ENCODE measurements at places on chromosomes 7 and 10.
A peak's percentile ranks its signal among the peaks of the same experiment; 100 is the strongest.

DNA sequence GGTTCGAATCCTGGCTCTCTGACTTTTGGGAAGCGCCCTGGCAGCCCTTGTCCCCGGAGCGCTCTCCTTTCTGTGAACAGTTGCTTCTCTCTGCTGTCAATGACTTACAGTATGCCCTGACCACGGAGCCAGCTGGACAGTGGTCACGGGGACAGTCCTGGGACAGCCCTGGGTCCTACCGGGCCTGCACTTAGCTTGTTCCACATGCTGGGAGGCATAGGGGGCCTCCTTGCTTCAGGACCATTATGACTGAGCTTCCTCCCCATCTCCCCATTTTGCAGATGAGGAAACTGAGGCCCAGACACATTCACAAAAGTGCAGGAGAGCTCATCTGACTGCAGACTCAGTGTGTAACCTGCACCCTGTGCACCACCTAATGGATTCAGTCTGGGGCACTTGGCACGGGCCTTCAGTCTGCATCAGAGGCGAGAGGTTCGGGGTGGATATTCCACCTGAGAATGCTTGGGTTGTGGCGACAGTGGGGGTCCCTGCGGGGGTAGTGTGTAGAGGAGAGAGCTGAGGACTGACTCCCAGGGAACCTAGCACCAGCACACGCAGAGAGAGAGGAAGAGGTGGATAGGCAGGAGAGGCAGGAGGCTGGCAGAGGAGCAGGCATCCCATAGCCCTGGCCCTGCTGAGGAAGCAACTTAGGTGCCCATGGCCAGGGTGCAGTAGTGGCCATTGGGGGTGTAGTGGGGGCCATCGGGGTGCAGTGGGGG, 1.6 kb downstream of the DOCK1 start:
- DNase-seq, result no peak

DNA sequence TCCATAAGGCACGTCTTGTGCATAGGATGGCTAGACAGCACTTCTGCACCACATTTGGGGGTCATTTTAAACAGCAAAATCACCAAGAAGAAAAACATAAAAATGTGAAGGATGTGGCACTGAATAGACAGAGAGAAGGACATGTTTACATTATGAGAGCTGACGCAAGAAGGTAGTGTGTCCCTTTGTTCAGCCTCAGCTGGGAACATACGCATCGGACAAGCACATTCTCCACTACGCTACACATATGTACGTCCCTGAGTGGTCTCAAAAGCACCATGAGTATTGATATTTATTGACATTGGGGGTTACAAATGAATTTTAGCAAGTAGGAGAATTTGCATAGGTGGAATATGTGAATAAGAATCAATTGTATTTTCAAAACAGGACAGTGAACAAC, 20.2 kb downstream of the DDC start:
- DNase-seq, result no peak

DNA sequence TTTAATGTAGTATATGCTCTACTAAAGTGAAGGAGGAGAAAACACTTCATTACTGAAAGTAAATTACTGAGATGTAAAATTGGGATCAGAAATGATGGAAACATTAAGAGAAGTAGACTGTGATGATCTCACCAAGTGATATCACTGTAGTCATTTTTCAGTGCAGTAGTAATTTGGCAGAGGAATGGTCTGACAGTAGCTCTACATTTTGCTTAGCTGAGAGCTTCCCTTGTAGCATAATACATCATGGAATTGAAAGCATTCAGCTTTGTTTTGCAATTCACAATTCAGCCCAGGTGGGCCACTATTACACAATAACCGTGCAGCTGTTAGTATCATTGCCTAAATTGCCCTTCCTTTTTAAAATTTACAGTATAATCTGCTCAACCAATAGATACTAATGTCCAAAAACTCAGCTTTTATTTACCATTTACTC, 19.4 kb upstream of the CABCOCO1 start:
- DNase-seq, result no peak

- no peak for DNase-seq
These were observed 85.1 kb downstream of the PRPF18 start for GRCh38 chr10:13671904-13672303.

DNA sequence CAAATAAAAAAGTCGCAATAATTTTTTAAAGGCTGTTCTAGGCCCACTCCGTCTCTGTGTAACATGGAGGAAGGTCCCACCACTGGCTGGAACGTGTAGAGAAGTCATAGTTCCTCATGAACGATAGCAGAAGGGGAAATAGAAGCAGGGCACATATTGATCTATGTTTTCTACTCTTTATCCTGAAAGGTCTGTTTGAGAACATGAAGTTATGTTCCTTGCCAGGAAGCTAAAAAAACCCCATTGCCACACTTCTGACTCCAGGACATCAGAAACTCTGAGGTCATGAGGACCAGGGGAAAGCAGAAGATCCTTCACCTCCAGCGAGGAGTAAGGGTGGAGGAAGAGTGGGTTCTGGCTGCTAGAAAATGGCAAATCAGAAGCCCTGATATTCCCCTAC, 10.8 kb downstream of the ANKRD22 start:
- DNase-seq, result no peak

DNA sequence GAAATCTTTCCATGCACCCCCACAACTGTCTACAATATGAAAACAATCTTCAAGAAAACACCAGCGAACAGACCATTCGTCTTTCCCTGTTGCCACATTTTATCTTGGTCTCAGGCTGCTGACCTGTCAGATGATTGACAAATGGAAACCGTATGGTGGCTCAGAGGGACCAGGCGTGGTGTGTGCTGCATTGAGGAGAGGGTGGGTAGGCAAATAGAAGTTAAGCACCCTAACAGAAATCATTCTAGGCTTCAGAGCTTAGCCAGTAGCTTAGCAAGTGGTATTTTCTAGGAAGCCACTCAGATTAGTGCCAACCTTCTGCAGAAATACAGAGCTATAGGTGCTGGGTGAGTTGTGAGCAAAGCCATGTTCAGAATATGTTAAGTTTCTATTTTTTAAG, 114.9 kb downstream of the DPP6 start:
- no peak for DNase-seq

DNA sequence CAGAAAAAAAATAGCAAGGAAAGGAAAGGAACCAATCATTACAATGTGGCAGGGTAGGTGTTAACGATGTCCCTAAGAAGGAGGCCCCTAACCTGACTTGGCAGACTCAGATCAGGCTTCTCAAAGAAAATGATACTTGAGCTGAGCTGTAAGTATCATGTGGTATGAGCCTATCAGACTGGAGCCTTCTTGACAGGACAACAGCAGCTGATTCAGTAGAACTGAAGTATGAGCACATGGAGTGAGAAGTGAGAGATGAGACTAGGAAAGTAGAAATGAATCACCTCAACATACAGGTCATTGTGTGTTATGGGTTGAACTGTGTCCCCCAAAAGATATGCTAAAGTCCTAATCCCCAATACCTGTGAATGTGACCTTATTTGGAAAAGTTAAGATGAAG, 66.3 kb downstream of the MTERF1 start:
- no peak for DNase-seq

DNA sequence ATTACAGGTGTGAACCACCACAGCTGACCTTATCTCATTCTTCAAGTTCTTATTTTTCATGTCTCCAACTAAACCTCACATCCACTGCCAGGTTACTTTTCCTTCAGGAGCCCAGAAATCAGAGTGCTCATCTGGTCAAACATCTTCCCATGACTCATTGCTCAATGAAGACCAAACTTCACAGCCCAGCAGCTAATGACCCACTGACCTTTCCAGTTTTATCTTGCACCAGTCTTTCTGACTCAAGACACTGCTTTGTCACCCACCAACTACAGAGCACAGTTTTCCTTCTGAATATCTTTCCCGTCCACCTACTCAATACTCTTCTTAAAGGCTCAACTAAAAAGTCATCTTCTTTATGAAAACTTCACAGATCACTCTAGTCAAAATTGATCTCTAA, 245.1 kb downstream of the CHCHD3 start:
- no peak for DNase-seq

- peak; percentile 32 for DNase-seq
These were observed 46.8 kb downstream of the KCNH2 start for GRCh38 chr7:150931199-150931869.

DNA sequence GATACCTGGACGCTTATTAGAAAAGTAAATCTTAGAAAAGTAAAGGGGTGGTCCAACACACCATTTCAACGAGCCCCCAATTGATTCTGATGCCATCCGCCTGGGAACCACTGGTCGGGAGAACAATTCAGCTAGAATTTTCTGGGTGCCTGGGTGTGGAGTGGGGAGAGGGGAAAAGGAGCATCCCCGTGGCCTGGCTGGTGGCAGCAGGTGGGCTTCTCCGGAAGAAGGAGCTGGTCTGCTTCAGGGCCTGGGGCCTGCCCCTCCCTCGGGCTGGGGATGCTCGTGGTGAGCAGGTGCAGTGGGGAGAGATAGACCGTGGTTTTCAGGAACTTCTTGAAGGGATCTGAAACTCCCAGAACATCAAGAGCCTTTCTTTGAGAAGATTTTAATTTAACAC, 39.9 kb upstream of the DUSP5 start:
- DNase-seq, result no peak

DNA sequence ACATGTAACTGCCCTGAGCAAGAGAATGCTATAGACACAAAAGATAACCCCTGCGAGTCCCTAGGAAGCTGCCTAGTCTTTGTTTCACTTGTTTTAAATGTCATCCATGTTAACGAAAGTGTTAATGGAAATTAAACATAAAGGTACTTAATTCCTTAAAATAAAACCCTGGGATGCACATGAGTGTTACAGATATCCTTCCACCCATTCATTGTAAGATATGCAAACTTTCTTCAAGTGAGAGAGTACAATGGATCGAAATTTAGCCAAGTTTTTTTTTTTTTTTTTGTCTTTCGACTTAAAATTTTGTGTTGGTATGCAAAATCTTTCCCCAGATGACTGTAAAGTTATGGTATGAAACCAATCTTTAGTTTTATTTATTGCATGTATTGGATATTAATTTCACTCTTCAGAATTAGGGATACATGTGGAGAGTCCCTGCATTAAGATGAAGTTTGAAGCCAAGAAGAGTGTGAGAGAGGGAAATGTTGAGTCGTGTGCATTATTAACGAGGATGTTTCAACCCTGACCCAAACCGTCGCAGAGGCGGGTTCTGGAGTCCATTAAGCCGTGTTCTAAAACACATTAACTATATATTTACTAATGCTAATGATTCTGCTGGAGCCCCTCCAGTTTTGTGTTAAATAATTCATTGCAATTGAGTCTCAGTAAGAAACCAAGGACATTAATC, 1.6 kb downstream of the CDK14 start:
- DNase-seq, result no peak

DNA sequence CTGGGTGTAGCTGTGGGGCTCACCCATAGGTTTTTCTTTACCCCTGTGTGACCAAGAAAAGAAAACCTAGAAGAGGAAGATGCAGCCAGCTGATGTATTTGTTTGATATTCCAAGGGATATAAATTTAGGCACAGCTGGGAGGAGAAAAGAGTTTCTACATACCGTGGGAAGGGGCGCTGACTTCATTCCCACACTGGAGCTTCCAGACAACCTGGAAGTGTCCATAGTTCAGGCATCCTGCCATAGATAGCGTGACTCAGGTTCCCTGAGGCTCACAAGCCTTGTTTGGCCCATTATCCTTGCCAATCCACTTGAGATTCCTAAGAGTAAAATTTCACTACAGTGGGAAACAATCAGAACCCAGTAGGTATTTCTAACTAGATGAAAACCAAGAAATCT, 371.7 kb upstream of the NRP1 start:
- DNase-seq, result no peak

DNA sequence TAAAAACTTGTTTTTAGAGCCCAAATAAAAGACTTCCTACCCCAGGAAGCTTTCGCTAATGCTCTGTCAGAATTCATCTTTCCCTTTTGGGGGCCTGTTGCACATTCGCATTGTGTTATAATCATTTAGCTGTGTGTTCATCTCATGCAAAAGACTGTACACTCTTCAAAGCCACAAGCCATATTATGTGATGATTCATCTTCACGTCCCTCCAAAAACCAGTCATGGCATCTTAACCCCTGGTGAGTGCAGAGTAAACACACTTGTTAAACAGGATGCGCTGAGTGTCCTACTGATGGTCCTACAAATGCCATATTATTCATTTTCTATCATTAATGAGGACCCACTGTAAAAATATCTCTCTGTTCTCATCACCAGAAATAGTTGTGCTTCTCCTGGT, 235.4 kb downstream of the KIAA1217 start:
- no peak for DNase-seq

- DNase-seq, result no peak
These were observed 98.0 kb downstream of the NPSR1 start for GRCh38 chr7:34756025-34756437.

DNA sequence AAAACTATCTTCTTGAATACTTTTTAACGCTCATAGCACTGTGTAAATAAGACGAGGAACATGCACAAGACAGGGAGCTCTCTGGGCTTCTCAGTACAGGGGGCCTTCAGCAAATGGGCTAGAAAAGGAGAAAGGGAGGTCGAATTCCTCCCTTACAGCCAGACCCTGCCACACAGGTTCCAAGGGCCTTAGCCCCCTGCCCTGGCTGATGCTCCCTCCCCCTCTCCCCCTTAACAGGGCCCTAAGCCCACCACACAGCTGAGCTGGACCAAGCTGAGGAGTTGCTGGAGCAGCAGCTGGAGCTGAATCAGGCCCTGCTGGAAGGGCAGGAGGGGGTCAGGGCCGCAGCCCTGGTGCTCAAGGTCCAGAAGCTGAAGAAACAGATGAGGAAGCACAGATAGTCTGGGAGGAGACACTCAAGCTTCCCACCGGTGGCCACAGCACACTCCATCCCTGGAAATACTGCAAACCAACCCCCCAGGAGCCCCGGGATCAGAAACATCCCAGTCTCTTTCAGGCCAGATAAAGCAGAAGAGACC, 153.9 kb downstream of the SNX13 start:
- DNase-seq, result no peak

DNA sequence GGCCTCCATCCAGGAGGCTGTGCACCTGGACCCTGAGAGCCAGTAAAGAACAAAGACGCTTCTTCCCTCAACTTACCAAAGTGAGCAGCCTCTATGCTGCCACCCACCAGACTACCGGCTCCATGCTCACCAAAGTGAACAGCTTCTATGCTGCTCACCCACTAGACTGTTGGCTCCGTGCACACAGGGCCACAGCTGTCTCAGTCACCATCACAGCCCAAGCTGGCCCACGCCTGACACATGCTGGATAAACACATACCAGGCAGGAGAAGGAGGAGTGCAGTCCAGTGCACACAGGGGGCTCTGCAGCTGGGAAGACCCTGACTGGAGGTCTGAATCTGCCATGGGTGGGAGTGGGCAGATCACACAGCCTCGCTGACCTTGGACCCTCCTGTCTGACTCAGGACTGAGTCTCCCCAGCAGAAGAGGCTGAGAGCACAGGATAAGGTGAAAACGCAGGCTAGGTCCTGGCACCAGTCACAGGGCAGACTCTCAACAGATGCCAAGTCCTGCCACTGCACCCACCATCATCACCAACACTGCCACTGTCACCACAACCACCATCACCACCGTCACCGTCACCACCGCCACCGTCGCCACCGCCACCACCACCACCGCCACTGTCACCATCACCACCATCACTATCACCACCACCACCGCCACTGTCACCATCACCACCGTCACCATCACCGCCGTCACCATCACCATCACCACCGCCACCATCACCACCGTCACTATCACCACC, 130.9 kb downstream of the MAD1L1 start:
- no peak for DNase-seq

- DNase-seq, result no peak
These were observed 76.8 kb upstream of the FAM180A start for GRCh38 chr7:135825406-135825805.

GRCh38 chr10:97796651-97797050, 24.9 kb upstream of the SFRP5 start:
- no peak for DNase-seq
